Fibroblast of skin of back (primary cell): ENCODE measurements at places on chromosomes 7 and 10.

DNA sequence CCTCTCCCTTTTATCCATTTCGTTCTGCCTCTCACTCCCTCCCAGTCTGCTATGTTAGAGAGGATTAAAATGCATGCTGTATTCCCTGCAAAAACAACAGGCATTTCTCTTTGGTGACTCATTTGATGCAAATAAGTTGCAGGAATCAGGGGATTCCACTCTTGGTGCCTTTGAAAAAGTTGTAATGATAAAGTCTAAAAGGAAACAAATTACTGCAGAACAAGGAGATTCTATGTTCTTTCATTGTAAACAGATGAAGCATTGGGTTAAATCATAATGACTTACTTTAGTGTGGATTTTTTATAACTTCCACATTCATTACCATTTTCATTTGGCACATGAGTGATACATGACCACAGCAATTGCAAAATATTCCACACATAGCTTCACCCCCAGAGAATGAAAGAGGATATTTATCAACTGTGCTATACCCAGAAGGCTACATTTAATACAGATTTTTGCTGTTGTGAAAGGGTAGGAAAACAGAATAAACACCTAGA, 33.4 kb upstream of the ABLIM1 start:
- DNase-seq = peak; percentile 77

DNA sequence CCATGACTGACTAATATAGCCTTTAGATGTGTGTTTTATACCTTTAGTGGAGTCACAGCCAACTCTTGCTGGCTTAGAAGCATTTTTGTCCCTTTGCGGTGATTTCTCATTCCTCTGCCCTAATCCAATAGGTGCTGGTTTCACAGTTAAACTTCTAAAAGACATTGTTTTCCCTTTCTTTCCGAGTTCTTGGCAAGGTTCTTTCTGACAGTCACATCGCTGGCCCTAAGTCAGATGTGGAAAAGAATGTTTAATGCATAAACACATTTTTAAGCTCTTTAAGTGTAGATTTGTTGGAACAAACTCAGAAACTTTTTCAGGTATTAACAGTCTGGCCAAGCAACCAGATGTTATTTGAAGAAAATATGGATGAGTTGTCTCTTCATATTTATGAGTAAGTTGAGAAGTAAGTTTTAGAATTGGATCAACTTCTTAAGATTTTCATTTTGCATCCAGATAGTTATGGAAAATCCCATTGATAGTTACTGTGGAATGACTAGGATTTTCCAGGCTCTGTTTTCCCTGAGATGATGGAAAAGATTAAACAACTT, 4.1 kb downstream of the EPDR1 start:
- no peak for DNase-seq

- no peak for DNase-seq
Measured at GRCh38 chr10:129786216-129786615, 177.9 kb downstream of the EBF3 start.

DNA sequence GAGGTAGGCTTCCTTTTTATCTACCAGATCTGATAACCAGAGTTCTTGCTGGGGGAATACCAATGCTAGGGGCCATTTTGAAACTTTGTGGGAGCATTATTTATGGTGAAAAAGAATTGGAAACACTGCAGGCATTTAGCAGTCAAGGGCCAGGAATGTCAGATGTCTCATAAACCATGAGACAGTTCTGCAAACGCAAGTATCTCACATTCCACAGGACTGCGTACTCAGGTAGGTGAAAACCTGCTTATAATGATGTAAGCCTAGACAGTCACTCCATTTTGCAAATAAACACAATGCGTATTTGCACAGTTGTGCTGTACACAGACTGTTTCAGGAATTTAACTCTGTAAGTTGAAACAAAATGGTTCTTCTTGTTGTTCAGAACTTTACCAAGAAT, 33.9 kb downstream of the ECHDC3 start:
- DNase-seq = no peak

DNA sequence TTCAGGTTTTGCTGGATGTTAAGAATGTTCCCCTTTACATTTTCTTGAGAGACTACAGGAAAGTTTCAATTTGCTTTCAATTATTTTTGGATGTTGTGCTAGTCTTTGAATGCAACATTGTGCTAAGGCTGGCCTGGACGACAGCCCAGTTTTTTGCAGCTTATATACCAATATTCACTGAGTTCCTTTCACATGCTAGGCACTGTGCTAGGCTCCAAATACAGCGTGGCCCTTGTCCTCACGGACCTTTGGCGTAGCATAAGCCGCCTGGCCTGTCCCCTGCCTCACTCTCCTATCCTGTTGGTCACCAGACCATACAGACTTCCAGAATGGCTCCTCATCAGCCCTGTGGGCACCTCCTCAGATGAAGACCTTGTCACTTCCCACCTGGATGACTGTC, 19.5 kb upstream of the HSPA12A start:
- DNase-seq = no peak

GRCh38 chr10:33067481-33067880, 109.5 kb upstream of the ITGB1 start:
- DNase-seq = no peak

DNA sequence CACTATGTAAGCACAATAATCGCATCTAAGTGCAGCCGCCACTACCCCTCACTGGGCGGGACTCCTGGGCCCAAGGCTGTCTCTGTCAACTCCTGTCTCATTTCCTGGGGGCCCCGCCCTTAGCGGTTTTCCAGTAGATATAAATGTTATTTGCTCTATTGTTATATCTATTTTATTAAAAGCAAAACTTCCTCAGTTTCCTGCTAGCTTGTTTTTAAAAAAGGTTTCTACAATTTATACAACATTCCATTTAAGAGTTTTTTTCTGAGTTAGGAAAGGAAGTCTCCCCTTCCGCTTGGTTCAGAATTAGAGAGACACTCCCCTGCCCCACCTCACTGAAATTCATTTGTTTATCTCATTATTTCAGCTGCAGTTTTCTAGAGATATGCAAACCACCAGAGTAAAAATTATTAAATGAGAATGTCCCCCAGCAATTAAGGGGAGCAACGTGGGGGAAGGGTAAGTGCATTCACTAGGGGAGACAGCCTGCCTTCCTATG, 82.7 kb downstream of the RAMP3 start:
- no peak for DNase-seq

DNA sequence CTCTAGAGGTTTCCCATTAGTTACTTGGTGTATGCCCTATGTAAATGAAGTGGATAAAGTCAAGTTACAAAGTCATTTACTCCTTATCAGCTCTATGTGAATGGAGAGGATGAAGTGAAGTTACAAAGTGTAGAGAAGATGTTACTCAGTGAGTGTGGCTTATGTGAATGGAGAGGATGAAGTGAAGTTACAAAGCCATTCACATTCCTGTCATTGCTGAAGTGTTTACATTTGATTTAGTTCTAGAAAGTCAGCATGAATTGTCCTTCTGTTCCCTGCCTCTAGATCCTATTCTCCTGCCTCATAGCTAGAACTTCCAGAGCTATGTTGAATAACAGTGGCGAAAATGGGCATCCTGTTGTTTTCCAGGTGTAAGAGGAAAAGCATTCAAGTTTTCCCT, 880.1 kb downstream of the DNAJB9 start:
- DNase-seq = peak; percentile 6

DNA sequence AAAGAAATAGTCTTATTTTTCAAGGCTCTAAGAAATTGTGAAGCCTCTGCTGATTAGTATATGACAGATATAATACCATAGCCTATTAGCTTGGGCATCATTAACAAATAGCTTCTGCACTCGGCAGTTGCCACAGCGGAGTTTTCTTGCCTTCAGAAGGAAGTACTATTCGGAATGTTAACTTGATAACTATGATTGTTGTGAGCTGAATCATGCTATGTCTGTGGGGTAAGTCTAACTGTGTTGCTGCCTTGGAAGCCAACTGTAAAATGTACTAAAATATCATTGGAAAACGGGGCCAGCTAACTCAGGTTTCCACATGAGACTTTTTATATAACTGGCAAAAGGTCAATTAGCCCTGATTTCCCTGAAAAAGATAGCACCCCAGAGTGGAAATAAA, 93.2 kb downstream of the TWIST1 start:
- peak; percentile 90 for DNase-seq

DNA sequence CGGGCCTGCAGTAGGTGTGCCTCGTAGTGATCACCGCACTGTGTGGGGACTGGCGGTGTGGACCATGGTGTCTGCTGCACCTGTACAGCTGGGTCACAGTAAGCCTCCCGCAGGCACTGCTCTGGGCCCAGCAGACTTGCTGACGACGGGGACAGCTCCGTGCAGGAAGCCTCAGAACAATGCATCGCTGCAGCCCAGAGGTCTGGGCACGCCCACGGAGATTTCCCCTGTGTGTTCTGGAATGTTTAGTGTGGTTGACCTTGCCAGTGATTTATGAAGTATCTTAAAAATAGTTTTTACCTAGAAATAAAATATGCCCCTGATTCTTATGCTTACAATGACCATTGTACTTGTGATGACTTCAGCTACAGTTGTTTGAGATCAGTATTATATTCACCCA, 59.1 kb upstream of the ZNF32 start:
- DNase-seq = peak; percentile 74

DNA sequence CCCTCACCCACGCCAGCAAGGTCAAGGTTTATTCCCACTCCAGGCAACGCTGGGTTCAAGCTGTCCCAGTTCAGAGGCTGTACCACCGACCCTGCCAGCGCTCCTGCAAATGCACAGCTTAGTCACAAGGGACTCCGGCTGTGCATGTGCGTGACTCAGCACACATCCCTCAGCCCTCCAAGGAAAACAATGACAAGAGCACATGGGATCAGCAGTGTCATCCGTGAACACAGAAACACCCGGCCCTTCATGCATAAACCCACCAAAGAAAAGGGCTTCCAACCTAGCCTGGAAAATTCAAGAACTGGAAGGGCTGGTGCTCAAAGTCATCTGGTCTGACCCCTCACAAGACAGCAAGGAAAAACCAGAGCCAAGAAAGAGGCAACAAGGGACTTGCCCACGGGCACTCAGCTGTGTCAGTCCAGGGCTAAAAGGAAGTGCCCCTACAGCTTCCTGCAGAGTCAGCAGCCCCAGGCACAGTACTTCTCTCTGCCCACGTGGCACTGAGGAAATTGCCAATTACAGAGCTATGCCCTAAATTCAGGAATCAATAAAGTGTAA, 106.1 kb downstream of the KCNMA1 start:
- DNase-seq = peak; percentile 97

- no peak for DNase-seq
Measured at GRCh38 chr7:83105948-83106347, 56.7 kb downstream of the PCLO start.

GRCh38 chr7:139746652-139747051, 31.1 kb downstream of the HIPK2 start:
- DNase-seq = no peak

- peak; percentile 56 for DNase-seq
Measured at GRCh38 chr7:116432527-116432916, 67.0 kb upstream of the CAV2 start.

GRCh38 chr7:100965045-100965722, 4.2 kb upstream of the MUC12 start:
- DNase-seq = no peak

- DNase-seq = no peak
Measured at GRCh38 chr7:158106272-158106671, 481.4 kb downstream of the PTPRN2 start.

GRCh38 chr7:99469381-99470065, 3.2 kb upstream of the ZNF789 start:
- no peak for DNase-seq

DNA sequence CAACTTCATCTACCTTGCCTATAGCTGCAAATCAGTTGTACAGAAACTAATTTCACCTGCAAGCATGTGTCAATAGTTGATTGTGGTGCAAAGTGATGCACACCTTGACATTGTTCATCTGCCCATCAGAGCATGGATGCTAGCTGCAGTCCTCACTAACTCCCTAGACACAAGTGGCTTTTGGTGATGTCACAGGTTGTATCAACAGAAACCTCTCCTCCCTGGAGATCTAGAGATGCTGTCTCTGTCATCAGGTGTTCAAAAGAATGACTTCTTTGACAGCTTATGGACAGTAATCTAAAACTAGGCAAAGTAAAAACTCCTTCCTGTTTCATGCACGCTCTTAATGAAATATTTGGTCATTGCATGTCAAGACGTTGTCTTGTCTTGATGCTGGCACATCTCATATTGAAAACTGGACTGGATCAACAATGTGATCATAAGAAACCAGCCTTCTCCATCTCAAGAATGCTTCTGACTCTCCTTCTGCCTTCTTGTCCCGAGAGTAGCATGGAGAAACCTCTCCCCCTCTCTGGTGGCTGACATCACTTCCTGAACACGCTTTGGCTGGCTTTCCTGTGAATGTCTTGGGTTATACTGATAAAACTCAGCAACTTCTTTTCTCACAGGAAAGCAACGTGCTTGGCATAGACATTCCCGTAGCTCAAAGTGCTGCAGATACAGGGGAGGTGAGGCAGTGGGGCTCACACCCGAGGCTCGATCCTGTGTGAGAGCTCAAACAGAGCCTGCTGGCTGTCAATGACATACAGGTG, 176.2 kb upstream of the CDCA7L start:
- DNase-seq = peak; percentile 11

GRCh38 chr7:139407555-139407954, 47.9 kb downstream of the LUC7L2 start:
- no peak for DNase-seq

GRCh38 chr7:71682841-71683781, 551.2 kb downstream of the GALNT17 start:
- DNase-seq = peak; percentile 19

DNA sequence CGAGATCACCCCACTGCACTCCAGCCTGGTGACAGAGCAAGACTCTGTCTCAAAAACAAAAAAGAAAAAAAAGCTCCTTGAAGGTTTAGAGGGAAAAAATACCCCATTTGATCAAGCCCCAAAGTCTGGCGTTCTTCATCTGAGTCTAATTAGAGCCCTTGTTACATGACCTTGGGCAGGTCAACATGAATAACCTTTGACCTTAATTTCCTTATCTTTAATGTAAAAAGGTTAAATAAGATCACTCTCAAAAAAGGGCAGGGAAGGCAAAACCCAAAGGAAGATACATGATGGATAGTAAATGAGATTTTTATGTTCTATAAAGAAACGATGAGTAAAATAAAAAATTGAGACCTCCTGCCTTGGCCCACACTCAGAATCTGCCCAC, 40.3 kb downstream of the SLC37A3 start:
- no peak for DNase-seq

DNA sequence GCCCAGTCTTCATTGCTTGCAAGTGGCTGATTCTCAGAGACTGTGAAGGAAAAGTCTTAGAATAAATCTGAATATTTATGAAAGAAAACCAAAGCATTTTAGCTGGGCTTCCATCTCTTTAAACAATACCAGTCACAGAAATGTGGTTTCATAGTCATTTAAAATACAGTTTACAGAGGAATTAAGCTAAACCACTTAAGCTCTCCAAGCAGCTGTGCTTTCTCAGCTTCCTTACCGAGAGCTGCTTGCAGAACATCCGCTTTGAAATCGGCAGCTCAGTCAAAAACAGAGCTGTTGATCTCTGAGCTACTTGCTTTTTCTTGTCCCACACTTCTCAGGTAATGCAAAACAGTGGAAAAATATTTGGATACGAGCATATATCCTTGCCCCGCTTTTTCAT, 134.5 kb downstream of the DYNC1I1 start:
- DNase-seq = no peak

- DNase-seq = no peak
Measured at GRCh38 chr10:78857193-78857592, 211.6 kb upstream of the ZMIZ1 start.
